DMS79 (cell line): ENCODE measurements at places on chromosomes 2 and 18.

GRCh38 chr18:79814373-79814772 is 16.6 kb downstream of the KCNG2 start:
- DNase-seq, result no peak

DNA sequence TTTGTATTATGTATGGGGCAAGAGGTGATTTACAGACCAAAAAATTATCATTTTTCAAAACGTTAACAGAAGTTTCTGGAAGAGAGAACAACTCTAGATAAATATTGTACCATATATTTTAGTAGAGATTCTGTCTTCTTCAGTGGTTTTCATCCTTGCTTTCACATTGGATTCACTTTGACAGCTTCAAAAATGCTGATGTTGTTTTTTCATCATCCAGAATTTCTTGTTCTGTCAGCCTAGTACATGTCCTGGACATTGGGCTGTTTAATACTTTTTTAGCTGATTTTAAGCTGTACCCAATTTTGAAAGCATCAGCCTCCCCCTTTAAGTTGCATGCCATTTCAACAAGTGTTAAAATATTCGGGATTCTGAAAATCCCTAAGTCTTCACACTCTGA is 711.3 kb upstream of the LRATD1 start:
- no peak for DNase-seq

- no peak for DNase-seq
Measured at GRCh38 chr2:133522204-133522603, 46.1 kb downstream of the NCKAP5 start.

DNA sequence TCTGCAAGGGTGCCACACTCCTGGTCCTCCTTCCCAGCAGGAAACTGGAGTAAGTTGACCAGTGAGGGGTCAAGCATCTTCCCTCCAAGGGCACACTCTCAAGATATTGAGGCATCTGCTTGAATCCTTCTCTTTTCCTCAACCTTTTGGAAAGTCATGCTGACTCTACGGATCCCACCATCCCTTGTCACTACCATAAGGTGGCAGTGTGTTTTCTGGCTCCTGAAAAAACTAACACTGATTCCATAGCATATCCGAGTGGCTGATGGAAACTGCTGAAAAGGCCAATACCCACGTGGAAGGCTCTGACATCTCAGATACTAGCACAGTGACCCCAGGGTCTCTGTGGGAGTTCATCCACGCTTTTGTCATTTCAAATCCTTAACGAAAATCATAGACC is 37.1 kb downstream of the GPR45 start:
- no peak for DNase-seq

DNA sequence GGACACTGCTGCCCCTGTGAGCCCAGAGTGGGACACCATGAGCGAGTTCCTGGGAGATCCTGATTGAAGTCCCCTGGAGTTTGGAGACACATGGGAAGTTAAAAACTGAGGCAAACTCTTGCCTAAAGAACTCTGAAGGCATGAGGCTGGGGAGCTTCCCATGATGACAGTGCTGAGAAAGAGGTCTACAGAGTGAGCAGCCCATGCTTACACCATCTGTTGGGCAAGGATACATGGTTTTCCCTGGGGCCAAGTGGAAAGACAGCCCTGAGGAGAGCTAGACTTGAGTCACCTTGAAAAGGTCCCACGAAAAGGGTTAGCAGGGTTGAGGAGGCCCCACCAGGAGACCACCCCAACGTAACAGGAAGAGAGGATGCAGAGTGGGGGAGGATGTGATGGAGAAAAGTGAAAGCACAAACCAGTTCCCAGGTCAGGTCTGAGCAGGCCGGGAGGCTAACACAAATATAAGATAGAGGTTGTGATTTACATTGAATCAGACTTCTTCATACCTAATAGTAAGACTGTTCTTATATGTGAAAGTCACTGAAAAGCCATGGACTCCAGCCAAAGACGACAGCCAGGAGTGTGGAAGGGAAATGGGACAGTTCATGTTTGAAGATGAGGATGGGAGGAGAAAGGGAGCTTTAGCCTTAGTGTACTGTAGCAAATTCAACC is 13.5 kb upstream of the FEZ2 start:
- DNase-seq, result no peak

DNA sequence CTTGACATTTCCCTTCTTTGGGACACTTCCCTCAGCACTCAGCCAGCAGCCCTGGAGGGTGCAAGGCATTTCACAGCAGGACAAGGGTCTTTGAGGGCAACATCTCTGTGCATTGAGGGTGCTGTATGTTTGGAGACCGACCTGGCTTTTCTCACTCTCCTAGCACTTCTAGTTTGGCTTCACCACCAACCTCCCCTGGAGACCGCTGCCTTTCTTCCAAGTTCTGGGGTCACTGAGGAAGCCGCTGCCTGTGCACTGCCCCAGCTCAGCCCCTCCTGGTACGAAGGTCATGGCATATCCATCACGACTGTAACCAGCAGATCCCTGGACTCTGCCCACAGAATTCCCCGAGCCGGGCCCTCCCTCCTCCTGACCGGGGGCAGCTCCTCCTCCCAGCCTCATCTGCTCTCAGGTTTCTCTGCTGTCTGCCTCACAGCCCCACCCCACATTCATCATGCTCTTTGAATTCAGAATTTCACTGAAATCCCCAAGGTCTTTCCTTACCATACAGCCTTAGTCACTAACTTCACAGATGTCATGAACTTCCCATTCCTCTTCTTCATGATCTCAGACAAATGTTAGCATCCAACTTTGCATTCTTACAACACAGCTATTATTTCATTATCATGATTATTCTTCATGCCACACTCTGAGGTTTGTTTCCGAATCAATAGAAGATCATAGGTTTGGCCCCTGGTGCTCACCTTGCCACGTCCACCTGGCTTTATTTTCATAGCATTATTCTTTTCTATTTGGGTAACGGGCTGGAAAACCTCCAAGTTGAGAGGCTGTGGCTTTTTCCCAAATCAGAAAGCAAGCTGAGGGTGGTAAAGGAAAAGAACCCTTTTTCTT is 113.0 kb upstream of the COPS8 start:
- DNase-seq, result peak; percentile 65

GRCh38 chr2:149725234-149725633 is 137.7 kb upstream of the MMADHC start:
- DNase-seq, result peak; percentile 84

DNA sequence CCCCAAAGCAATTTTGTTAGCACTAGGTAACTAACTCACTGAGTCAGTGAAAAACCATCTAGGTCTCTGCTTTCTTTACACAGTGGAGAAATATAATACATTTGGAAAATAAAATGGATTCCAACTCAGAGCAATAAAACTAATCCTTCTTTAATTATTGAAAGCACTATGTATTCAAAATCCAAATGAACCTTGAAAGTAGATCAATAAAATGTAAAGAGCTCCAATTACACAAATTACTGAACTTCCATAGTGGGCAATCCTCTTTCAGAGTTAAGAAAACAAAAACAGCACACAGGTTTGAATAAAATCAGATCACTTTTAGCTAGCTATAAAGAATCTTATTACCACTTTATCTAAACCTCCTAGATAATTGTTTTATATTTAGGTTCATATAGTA is 208.1 kb downstream of the NR4A2 start:
- no peak for DNase-seq

DNA sequence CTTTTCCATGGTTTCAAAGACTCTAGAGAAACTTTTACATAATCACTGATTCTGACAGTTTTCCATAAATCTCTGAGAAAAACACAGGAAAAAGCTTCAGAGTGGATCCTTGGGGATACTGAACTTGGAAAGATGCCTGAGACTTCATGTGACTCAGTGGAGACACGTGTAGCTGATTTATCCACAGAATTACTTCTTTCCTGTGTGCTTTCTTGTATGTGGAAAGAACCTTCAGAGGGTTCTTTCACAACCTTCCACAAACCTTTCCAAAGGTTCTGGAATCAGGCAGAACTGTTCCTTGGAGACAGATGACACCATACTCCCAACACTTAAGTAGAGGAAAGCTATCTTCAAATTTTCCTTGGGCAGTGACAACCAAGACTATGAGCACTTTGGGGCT is 207.2 kb downstream of the RND3 start:
- no peak for DNase-seq

GRCh38 chr18:72849671-72850070 is 18.1 kb downstream of the NETO1 start:
- DNase-seq, result no peak

- no peak for DNase-seq
Measured at GRCh38 chr2:214782671-214783070, 26.8 kb downstream of the BARD1 start.

DNA sequence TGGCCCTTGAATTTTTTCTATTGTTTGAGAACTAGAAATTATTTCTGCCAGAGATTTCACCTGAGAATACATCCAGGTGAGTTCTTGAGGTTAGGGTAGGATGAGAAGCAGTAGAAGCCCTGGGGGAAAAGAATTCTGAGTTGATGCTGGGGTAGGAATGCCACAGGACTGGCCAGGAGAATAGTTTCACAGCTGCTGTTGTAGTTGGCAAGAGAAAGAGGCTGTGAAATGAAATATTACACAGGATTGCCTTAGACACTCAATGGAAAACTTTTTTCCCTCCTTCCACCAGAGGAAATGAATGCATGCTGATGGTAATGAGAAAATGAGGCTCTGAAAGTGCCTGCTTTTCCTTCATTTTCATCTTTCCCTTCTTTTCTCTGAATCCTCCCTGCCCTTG is 54.6 kb downstream of the PRKCE start:
- DNase-seq, result no peak

- DNase-seq, result no peak
Measured at GRCh38 chr2:109624339-109624738, 10.2 kb downstream of the SOWAHC start.

GRCh38 chr2:58845011-58845410 is 603.9 kb upstream of the FANCL start:
- no peak for DNase-seq

DNA sequence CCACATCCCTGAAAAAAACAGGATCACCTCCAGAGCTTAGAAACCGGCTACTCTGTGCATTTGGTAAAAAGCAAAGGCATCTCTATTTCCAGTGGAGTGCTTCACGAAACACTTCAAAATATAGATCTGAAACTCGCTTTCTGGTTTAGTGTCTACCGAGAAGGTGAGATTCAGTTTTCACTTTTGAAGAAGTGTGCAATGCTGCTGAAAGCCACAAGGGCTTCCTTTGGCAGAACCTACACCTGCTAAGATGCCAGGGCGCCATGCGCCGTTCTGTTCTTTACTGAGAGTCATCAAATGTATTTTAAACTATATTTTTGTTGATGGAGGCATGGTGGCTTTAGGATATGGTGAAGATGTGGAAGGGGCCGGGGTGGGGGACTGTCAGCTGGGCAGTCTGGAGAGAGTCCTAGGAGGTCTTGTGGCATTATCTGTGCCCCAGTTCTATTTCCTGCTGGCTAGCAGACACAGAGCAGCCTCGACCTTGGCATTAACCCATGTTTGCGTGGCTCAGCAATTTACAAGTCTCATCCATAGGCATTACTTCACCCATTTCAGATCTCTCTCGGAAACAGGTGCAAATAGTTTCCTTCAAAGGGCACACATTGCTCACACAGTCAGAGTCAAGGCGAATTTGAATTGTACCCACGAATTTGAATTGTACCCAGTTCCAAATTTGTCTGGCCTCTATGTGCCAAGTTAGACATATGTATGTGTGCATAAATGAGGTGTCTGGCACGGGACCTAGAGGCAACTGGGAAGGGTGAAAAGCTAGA is 46.7 kb upstream of the KCNF1 start:
- peak; percentile 75 for DNase-seq

- no peak for DNase-seq
Measured at GRCh38 chr2:235556086-235556485, 62.2 kb downstream of the AGAP1 start.
